ENCODE measurements at places on chromosomes 11 and 22.

DNA sequence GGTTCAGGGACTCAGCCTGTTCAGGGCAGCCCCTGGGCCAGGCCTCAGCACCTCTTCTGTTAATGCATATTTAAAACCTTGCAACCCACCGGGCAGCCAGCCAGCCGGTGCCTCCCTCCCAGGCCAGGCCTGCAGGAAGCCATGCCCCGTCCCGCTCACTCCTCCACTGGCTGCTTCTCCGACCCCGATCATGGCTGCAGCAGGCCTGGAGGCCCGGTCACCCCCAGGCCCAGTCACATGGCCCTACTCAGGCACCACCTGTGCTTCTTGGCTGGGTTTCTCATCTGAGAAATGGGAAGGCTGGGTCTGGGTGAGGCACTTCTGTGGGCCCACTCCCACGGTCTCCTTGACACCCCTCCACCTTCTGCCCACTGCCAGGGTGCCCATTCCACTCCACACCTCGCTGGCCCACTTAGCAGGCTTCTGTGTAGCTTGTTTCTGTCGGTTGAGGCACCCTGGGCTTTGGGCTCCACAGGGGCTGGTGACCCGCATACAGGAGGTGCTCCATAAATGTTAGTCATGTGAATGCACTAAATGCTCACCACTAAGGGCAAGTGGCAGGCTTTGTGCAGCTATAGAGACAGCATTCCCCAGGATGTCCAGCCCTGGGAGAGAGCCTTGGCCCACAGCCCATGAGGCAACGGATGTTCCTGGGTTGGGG lies 11.4 kb downstream of the RTN4R start:
- DNase-seq: no peak

DNA sequence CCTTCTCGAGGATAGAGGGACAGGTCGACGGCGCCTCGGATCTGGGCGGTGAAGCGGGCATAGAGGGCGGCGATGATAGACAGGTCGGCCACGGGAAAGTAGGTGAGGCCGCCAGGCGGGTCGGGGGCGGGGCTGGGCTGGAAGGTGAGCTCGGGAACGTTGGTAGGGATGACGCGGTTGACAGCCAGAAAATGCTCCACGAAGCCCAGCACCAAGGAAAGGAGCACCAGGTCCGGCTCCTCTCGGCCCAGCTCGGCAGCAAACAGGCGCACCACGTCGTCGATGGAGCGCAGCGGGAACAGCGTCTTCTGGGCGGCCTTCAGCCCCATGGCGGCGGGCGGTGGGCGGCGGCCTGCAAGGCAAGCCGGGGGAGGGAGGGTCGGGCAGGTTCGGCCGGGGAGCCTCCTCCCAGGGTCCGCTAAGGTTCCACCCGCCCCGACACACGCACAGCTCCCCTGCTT lies 540 bp downstream of the MEN1 start:
- peak; percentile 67 for DNase-seq

DNA sequence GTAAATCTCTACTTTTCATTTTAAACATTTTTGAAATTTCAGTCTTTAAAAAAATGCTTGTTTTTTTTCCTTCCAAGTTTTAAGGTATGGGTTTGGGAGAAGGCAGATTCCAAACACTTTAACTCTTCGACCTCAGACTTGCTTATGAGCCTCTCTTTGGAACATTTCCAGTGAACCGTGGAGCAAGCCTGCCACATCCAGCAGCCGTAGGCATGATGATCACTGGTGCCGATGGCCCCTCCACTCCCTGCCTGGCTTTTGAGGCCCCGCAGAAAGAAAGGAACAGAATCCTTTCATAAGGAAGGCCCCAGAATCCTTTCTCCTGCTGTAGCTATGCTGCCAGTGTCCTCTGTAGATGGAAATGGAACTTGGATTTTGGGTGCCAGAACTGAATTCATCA lies 50.7 kb downstream of the BMAL1 start:
- DNase-seq: no peak

DNA sequence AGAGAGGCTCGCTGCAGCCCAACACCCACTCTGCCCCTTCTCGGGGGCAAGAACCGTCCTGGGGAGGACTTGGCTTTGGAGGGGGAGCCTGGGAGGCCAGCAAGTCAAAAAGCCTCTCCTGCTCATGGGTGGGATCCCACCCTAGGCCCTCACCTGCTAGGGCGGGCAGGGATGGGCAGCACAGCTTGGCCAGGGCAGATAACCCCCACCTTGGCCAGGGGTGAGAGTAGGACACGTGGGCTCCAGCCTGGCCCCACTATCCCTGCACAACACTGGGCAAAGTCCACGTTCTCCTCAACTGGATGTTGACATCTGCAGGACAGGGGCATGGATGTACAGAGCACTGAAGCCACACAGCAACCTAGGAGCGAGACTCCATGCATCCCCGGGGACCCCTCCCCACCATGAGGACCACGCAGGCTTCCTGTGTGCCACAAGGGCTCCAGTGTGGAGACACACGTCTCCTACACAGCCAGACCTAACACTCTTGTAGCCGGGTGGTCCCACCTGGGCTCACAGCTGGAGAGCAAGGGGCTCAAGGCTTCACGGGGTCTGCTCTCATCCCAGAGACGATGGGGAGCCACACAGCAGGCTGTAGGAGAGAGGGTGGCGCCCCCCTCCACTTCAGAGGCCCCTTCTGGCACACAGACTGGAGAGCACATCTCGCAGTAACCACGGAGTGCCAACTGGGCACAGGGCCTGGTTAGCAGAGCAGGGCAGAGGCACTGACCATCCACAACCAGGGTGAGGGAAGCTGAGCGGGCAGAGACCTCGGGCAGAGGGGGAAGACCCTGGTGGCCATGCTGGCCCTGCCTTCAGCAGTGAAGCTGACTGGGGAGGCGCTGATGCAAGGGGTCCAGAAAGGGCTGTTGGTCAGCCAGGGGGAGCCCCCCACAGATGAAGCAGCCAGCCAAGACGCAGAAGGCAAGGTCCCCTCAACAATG lies 171.1 kb downstream of the CRYBB2 start:
- no peak for DNase-seq

DNA sequence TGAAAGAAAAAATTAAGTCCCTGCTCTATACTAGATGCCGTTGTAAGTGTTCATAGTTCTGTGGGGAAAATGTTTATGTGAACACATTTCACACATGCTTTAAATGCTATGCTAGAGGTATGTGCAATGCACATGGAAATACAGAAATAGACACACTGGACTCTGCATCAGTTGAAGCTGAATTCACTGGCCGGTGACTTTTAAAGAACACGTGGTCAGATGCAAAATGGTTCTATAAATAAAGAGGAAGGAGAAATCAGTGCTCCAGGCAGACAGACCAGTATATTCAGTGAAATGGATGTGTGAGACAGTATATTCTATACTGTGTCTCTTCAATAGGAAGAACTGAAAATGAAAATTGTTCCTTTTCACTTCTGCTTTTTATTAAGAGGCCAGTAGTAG lies 29.9 kb downstream of the TRPC6 start:
- DNase-seq: no peak

GRCh38 chr11:61787928-61788491 lies 4.4 kb downstream of the TMEM258 start:
- DNase-seq: peak; percentile 78

- DNase-seq: no peak
Measured at GRCh38 chr11:18594999-18595749, 4.4 kb upstream of the MISFA start.

GRCh38 chr11:128690665-128691101 lies 3.2 kb upstream of the FLI1 start:
- DNase-seq: peak; percentile 21

- DNase-seq: no peak
Measured at GRCh38 chr11:6488821-6489220, 7.5 kb downstream of the TIMM10B start.

- no peak for DNase-seq
Measured at GRCh38 chr11:46162700-46163099, 41.4 kb upstream of the PHF21A start.

- DNase-seq: no peak
Measured at GRCh38 chr22:47919001-47919441, 1156.6 kb downstream of the TBC1D22A start.

DNA sequence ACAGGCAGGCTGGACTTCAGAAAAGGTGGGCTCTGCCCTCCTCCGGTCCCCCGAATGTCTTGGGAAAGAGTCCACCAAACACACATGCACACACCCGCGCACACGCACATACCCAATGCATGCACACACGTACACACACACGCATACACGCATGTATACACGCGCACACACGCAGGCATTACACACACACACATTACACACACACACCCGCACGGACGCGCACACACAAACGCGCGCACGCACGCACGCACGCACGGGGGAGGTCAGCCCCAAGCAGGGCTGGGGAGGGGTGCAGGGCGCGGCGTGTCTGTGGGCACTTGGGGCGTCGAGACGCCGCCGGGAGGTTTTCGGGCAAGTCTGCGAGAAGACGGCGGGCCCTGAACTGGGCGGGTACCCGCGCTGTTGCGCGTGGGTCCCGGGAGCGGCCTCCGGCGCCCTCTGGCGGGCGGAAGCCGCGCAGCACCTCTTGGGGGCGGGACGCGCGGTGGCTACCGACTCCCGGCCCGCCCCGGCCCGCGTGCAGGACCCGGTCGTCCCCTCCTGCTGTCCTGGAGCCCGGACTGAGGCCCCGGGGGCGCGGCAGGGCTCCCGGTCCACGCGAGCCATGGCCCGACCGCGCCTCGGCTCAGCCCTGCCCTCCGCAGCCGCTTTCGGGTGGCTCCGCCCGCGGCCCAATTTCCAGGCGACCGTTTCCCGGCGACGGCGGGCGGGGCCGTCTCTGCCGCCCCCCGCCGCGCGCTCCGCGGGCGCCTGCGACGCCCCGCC lies 3.6 kb downstream of the SEPTIN5 start:
- DNase-seq: peak; percentile 72
